ENCODE measurements at places on chromosomes 4 and X.

- no peak for DNase-seq
Measured at GRCh38 chr4:39539089-39539611, 11.9 kb upstream of the UGDH start.

DNA sequence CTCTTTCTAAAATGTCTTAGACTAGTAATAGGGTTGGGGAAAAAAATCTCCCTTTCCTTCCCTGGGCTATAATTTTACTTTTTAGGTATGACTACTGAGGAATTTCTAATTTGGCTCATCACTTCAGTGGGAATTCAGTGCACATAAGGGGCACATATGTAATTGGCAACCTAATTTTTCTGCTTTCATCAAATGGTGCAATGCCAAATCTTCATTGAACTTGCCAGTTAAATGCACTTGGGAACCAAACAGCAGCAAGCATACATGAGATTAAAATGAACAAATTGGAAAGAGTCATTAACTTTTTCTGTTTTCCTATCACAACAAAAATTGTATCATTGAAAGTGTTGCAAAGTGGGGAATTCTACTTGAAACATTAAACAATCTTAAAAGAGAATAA lies 2.9 kb upstream of the CCSER1 start:
- no peak for DNase-seq

DNA sequence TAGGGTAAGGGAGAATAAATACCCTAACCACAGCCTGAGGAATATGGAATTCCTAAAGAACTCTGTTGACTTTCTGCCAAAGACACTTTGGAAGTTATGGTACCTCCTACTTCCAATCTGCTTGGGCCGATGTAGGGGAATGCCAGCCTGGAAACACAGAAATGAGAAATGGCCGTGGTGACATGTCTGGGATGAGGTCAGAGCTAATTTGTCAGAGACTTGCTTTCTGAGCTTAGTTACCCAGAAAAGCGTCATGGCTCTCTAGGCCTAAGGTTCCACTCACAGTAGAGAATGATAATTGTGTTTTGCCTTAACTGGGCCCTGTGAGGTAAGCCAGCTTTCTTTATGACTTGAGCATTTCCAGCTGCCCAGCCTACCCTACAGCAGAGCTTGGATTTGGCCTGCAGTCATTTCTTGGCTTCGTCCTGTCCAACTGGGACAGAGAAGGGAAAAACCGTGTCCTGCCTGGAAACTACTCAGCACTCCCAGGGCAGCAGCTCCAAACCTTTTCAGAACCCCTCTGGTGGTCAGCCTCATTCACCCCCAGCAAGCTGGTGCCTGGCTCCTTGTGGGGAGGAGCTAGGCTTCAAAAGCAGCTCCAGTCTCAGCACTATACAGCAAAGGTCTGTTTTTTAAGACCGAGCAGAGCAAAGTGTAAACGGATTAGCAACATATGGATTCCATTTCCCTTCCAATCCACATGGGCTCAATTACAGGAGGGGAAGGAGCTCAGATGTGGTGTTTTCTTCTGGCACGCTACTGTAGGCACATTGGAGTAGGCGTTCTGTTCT lies 92.3 kb downstream of the RLIM start:
- no peak for DNase-seq

DNA sequence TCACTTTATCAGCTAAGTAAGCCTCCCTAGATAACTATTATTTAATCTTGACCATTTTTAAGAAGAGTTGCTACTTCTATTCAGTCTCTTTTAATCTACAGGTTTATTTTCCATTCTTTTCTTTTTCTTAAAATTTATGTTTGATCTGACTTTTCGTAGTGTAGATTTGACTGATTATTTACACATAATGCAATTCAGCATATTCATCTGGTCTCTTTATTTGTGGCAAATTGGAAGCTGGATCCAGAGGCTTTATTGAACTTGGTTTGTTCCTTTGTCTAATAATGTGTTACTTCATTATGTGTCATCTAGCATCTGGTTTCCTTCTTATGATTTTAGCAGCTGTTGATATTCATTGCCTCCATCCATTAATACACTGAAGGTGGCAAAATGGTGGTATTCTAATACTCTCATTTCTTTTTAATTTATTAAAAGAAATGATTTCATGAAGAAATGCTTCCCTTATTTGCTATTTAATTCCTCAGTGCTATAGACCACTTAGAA lies 113.0 kb downstream of the FBXW7 start:
- no peak for DNase-seq

DNA sequence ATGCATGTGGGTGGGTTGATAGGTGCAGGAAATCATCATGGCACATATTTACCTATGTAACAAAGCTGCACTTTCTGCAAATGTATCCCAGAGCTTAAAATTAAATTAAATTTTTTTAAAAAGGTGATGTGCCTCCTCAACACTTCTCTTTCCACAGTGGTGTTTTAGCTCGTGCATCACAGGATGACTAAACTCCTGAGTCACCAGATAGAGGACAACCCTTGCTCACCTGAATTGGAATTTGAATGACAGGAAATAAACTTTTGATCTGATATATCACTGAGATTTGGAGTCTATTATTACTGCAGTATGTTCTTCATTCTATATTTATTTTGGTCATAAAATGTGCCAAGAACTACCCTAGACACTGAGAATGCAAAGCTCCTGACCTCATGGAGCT lies 185.3 kb downstream of the MAPK10 start:
- no peak for DNase-seq

GRCh38 chr4:7034262-7035081 lies 8.7 kb upstream of the TADA2B start:
- DNase-seq: no peak
